ENCODE measurements at places on chromosomes 5 and 9.

DNA sequence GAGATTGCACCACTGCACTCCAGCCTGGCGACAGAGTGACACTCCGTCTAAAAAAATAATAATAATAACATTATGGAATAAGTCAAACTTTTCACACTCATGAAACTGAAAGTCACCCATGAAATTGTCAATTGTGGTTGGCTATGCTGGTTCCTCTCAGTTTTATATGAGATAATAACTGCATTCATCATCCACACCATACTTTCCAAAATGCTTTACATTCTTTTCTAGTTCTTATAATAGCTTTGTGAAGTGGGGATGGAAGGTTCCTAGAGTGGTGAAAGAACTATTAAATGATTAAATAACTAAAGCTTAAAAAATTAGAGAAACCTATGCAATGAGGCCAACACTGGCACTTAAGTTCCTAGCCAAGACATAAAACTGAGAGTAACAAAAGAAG is 12.6 kb upstream of the ASPN start:
- H3K27me3 ChIP-seq: no peaks in the 10 kb centered on the region
- no peaks in the 10 kb centered on the region for H3K36me3 ChIP-seq
- no peaks in the 10 kb centered on the region for H3K4me1 ChIP-seq
- no peak for DNase-seq
- no peak overlapping the region for H3K4me3 ChIP-seq
- no peak overlapping the region for H3K27ac ChIP-seq

DNA sequence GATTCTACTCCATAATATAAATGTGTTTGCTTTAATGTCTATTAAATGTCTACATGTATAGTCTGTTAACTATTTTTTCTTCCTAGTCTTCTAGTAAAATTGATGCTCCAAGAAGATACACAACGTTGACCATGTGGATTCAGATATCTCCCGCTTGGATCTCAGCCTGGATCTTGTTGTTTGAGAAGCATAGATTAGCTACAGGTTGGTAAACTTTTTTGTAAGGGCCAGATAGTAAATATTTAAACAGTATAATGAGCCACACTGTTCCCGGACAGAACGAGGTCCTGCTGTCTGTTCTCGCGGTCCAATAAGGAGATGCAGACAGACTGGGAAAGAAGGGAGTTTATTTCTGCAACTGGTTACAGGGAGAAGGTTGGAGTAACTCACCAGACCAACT is 86.2 kb upstream of the IL12B start:
- H3K4me3 ChIP-seq: no peak overlapping the region
- no peaks in the 10 kb centered on the region for H3K36me3 ChIP-seq
- no peak overlapping the region for H3K27ac ChIP-seq
- no peaks in the 10 kb centered on the region for H3K4me1 ChIP-seq
- H3K27me3 ChIP-seq: no peaks in the 10 kb centered on the region

- no peaks in the 10 kb centered on the region for H3K27me3 ChIP-seq
- peaks cover 35% of the 10 kb centered on the region for H3K4me1 ChIP-seq
- H3K36me3 ChIP-seq: no peaks in the 10 kb centered on the region
- no peak for DNase-seq
- H3K27ac ChIP-seq: peak within 1 kb of the TSS; percentile 88
Observed at GRCh38 chr9:75890472-75891276, at the start of gene PCSK5. PCSK5 (plus strand) TSS chr9:75890673; CDS start chr9:75891182, 509 bp downstream.

DNA sequence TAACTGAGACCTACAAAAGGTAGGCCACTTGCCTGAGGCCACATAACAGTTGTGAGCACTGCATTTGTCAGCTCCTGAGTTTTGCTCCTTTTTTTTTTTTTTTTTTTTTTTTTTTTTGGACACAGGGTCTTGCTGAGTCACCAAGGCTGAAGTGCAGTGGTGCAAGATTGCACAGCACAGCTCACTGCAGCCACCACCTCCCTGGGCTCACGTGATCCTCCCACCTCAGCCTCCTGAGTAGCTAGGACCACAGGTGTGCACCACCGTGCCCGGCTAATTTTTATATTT is 37.1 kb downstream of the LAMC3 start:
- H3K27me3 ChIP-seq: no peaks in the 10 kb centered on the region
- H3K36me3 ChIP-seq: no peaks in the 10 kb centered on the region
- H3K4me1 ChIP-seq: no peaks in the 10 kb centered on the region
- no peak for DNase-seq
- H3K4me3 ChIP-seq: no peak overlapping the region
- no peak overlapping the region for H3K27ac ChIP-seq

- H3K4me3 ChIP-seq: no peak overlapping the region
- DNase-seq: no peak
- H3K27ac ChIP-seq: no peak overlapping the region
- H3K27me3 ChIP-seq: no peaks in the 10 kb centered on the region
Observed at GRCh38 chr9:89961616-89962341, 357.0 kb downstream of the GADD45G start.

All from vagina (tissue), 2 donors.